GM19239 (cell line): ENCODE measurements at places on chromosomes 7 and 10.

GRCh38 chr10:107118866-107119265 lies 45.6 kb downstream of the SORCS1 start:
- no peak for DNase-seq

DNA sequence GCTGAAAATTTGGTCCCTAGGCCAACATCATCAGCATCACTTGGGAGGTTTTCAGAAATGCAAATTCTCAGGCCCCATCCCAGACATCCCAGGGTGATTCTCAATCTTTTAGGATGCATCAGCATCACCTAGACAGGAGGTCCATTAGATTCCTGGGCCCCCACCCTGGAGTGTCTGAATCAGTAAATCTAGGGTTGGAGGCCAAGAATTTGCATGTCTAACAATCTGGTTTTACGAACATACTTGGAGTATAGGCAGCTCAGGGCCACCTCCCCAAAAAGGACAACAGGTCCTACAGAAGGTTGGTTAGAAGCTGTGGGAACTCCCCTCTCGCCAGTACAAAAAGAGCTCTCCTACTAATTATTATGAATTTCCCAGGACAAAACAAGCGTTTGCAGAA lies 15.5 kb downstream of the ZC3HAV1 start:
- no peak for DNase-seq

DNA sequence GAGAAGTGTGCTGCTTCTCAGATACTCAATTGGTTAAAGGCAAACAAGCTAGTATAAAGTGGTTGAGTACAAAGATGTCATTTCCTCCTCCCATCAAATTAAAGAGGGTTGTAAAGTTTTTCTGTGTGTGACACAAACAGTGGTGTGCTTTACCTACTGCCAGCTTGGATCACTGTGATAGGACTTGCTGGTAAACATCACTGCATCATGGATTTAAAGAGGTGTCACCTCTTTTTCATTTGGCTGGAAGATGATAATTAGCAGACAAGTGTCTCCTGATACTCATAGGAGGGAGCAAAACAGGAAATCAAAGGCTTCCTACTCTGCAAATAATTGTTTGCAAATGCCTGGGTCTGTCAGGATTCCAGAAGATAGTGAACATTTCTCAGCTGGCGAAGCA lies 200.5 kb downstream of the MDFIC start:
- no peak for DNase-seq

DNA sequence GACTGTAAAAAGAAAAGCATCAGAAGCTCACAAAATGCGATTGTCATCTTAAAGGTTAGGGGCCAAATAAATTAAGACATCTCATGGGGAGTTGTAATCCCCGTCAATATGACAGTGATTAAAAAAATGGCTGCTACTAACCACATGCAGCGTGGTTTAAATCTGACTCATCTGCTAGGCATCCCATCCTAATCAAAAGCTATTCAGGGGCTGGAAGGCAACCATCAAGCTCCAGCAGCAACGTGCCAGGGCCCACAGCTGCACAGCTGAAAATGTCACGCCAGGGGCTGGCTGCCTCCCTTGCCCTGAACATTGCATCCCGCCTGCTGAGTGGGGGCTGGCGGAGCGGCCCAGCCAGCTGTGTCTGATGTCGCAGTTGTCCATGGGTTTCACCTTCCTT lies 66.3 kb upstream of the FRMD4A start:
- no peak for DNase-seq
